NCI-H1694 (cell line): ENCODE measurements at places on chromosomes 1 and 21.

DNA sequence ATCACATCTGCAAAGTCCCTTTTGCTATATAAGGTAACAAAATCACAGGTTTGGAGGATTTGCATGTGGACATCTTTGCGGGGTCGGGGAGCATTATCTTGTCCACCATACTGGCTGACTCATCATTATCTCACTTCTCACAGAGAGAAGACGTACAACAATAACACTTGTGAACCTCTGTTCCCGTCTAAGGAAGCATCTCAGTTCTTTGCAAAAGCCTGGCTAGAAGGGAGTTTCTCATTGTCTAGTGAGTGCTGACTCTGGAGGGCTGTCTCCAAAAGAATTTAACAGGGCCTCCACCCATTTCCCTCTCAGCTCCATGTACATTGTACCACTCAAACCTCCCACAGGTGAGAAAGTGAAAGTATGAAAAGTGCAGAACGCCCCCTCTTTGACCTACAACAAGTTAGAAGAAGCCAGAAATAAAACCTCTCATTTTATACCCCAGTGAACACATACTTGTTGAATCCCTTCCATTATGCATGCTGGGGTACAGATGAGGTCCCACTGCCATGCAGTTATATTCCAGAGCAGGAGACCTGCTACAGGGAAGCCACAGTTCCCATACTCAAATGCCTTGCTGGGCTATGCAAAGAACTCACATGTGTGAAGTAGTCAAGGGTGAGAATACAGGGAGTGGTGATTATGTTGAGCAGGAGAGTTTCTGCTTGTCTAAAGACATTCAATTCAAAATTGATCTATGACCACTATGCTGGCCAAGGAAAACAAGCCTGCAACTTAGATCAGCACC, 121.7 kb upstream of the PRDX6 start:
- no peak for DNase-seq

- no peak for DNase-seq
These were observed 273.5 kb downstream of the COL11A1 start for GRCh38 chr1:102834688-102835320.

- DNase-seq = no peak
These were observed 29.5 kb downstream of the C21orf91 start for GRCh38 chr21:17789656-17790055.

DNA sequence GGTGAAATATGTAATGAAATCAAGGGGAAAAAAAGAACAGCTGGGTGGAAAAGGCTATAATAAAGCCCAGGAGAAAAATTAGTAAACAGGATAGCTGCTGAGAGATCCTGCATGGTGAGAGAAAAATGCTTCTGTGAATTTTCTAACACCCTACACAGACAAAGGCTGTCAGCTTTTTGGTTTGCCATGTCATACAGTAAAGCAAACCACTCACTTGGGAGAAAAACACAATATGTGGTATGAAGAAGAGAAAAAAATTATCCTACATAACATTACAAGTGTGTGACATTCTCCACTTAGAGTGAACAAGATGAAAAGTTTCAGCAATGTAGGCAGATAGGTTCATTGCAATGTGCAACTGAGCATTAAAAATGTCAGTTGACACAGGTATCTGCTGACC, 133.6 kb downstream of the PLPPR4 start:
- no peak for DNase-seq

- DNase-seq = no peak
These were observed 25.0 kb downstream of the PTGFRN start for GRCh38 chr1:116934586-116935207.

- DNase-seq = no peak
These were observed 50.2 kb downstream of the DENND1B start for GRCh38 chr1:197725044-197725443.

DNA sequence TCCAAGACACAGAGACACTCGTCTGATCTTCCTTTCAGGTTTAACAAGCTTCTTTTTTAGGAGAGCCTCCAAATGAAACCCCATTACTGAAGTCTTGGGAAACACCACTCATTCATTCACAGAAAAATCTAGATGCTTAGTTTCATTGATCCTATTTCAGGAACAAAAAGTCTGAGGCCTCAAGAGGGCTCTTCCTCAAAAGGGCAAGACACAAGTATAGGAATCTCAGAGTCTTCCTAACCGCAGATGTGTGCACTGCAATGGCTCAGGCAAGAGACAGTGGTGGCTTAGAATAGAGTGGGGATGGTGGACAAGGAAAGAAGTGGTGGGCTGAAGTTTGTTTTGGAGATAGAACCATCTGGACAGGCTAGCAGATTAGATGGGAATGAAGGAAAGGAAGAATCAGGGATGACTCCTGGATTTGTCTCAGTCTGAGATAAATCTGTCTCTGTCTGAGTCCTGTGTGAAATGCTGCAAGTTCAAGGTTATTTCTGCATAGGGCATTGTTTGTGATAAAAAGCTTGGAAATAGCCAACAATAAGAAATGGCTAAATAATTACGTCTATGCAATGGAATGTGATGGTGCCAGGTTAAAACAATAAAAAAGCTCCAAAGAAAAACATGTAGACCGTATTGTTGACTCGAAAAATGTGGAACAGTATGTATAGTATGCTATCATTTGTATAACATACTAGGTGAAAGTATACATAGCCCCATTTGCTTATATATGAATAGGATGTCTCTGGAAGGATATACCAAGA, 8.9 kb upstream of the CTSE start:
- DNase-seq = no peak

- no peak for DNase-seq
These were observed 9.1 kb downstream of the IBA57 start for GRCh38 chr1:228174482-228175315.

GRCh38 chr1:92483610-92484471, 2.9 kb downstream of the GFI1 start:
- DNase-seq = no peak

DNA sequence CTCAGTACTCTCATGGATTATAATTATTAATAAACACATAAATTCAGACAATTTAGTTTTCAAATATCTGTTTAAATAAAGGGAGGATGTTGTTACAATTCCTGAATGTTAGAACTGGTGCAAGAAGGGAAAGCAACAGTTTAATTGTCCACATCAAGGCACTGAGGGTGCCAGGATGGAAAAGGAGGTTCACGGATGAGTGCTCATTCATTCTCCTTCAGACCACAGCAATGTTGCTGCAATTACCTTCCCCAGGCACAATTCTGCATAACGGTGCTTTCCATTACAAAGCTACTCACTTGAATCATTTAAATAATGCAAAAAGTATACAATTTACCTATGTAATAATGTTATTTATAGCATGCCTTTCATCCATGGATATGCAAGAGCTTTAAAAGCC, 52.3 kb upstream of the COG2 start:
- no peak for DNase-seq

DNA sequence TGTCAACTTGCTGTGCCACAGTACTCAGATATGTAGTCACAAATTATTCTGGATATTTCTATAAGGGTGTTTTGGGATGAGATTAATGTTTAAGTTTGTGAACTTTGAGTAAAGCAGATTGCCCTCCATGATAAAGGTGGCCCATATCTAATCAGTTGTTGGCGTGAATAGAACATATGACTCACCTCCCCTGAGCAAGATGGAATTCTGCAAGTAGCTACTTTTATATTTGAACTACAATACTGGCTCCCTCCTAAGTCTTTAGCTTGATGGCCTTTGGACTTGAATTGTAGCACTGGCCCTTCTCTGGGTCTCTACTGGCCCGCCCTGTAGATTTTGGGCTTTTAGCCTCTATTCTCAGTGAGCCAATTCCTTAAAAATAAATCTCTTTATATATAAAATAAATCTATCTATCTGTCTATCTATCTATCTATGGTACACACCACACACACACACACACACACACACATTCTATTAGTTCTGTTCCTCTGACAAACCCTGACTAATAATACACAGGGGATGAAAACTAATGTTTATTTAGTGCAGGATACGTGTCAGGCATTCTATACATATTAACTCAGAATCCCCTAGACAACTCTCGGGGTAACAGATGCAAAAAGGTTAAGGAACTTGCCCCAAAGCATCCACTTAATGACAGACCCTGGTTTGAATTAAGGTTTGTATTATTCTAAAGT, 37.9 kb upstream of the PDC start:
- DNase-seq = no peak

DNA sequence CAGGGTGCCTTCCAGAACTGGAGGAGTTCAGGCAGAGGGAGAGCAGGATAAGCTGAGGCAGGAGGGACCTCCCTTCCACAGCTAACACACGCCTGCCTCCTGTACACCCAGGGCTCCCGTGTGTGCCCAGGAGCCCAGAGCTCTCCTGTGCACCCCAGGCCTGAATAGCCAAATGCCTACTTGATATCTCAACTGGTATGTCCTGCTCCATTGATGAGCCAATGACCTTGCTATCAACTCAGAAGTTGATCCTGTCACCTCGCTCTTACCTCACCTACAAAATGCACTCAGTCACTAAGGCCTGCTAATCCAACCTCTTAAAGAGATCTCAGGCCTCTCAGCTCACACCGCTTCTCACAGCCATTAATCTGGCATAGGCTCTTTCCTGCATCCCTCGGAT, 7.1 kb downstream of the ECHDC2 start:
- no peak for DNase-seq

DNA sequence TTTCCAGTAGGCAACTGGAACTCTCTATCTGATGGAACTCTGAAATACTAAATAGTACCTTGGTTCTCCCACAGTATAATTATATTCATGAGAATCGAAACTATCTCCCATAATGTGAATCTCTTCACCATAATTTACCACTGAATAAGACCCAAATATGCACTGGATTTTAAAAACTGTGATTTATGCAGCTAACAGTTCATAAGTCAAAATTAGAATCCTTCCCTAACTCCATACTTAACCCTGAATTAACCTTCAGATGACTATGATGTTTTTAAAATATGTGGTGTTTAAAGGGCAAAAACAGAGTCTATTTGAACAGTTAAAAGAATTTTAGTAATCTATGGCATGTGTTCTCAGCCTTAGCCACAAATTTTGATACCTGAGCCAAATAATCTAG, 22.9 kb upstream of the SLC44A3 start:
- no peak for DNase-seq

DNA sequence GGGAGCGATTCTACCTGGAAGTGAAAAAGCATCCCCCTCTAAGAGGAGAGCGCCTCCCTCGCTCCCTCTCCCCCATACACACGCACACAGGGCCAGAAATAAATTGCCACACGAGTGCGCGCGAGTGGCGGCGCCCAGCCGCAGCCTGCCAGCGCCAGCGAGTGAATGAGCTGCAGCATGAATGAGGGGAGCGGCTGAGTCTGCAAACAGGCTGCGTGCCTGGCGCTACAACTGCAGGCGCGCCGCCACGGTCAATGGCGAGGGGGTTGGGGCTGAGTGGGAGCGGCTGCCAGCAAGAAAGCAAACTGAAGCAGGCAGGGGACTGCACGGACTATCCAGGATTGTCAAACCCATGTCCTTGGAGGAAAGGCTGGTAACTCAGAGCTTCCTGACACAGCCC, 2.2 kb downstream of the CAMK1G start:
- DNase-seq = peak; percentile 22

DNA sequence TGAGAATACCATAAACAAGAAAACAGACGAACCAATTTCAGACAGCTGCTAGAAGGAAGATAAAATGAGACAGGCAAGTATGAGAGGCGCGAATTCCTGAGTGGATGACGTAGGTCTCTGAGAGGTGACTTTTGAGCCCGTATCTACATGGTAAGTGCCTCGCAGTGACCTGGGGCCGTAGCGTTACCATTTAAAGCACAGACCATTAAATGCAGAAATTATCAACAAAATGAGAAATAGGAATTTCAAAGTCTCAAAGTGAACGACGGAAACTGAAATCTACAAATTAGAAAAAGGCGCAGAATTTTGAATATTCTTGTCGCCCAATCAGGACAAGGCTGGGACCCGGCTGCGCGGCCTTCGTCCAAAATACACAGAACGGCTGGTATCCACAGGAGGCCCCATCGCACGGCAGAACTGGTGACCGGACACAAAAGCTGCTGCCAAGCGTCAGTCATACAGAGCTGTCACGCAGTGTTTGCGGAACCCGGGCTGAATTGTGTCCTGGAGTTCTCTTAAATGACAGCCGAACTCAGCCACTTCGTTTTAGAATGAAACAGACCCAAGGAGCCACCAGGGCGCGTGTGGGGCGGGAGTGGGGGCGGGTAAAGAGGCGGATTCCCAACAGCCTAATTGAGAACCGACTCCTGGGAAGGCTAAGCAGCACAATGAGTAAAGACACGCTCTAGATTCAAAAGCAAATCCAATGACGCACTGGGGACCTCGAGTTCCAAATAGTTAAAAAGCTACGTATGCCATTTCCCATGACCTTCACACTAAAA, 13.8 kb upstream of the BOLA1 start:
- peak; percentile 75 for DNase-seq

GRCh38 chr1:49389699-49390098, 613.0 kb upstream of the BEND5 start:
- DNase-seq = no peak

- no peak for DNase-seq
These were observed 126.9 kb downstream of the SETD4 start for GRCh38 chr21:35933466-35933865.

GRCh38 chr1:22114083-22115012, 28.5 kb downstream of the WNT4 start:
- DNase-seq = no peak

DNA sequence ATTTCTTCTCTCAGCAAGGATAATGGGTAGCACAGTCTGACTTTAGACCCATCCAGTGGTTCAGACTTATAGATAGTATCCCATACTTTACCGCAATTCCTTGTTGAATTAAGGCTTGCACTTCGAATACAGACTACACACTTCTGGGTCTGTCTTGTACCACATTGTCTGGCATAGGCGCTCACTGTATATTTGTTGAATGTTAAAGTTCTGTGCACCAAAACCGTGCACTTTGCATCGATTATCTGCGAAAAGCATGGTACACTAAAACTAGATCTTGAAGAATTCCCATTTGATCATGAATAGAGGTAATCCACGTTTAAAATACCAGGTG, 556 bp upstream of the RYR2 start:
- DNase-seq = no peak

DNA sequence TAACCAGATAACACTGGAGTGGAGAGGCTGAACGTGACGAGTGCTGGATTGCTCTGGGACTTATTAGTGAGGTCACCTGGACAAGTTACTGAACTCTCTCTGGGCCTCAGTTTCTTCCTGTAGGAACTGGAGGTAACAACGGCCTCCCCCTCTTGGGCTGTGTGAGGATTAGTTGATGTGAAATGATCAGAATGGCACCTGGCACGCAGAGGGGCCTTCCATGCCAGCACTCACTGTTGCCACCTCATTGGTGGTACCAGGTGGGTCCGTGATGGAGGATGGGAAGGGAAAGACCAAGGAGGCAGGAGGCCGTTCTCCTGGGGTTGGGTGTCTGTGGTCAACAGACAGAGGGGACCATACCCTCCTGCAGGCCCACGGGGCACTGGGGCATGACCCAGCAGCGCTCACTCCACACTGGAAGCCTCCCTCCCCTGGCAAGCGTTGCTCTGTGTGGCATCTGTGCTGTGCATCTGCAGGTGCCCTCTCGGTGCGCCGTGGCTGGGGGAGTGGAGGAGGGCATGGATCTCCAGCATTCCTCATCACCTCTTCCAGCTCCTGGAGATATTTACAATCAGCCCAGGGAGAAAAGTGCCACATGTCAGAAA, 349.5 kb upstream of the VAMP3 start:
- DNase-seq = no peak
